ENCODE measurements at places on chromosomes 1 and 21.

- DNase-seq, result no peak
Measured at GRCh38 chr1:20359451-20360330, 69.0 kb downstream of the VWA5B1 start.

DNA sequence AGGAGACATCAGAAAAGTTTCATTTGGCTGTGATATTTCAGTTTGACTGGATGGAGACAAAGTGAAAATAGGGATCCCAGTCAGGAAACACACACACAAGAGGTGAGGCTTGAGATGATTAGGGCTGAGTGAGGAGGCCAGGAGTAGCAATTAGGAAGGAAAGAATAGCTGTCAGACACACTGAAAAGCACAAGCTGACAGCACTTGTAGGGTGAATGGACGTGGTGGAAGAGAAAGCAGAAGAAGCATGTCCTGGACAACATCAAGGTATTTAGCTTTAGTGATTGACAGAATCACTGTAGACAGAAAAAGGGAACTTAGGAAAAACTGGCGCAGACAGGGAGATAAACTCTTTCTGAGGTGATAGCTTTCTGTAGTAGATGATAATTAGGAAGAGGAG lies 347.7 kb downstream of the TGFB2 start:
- no peak for DNase-seq

DNA sequence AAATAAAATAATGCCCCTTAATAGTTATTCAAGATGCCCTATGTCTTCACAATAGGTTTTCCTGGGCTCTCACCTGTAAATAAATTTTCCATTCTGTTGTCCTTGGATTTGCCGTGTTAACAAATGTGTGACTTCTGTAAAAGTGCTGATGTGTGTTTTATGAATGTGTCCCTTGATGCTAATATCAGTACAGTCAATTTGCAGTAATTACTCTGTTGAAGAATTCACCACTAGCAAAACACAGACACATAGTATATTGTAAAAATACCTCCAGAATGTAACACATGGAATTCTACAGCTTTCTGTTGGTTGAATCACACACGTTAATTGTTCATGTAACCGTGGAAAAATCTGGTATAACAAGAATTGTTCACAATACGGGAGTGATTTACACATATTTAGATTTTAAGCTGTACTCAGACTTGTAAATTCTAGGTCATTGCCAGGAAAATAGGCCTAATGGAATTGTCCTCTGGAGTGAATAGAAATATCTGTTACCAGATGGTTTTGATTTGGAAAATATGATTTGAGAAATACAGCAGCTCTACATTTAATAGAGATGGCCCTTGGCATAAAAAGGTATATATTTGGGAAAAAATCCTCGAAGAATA lies 36.7 kb upstream of the KCNK2 start:
- no peak for DNase-seq

DNA sequence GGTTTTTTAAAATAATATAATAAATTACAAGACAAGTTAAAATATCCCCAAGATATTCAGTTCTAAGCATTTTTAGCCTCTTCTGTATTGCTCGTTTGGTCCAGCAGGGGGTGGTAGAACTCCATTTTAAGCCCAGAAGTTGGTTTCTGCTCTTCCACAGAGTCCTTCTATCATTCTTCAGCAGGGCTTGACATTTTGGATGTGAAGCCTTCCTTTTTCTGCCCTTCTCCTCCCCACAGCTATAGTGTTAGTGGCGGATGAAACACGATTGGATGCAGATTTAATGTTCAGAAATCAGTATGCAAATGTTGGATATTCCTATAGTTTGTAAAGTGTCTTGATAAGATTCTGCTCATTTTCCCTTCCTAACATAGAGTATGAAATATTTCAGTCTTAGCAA lies 1.4 kb downstream of the NCAM2 start:
- DNase-seq, result no peak

DNA sequence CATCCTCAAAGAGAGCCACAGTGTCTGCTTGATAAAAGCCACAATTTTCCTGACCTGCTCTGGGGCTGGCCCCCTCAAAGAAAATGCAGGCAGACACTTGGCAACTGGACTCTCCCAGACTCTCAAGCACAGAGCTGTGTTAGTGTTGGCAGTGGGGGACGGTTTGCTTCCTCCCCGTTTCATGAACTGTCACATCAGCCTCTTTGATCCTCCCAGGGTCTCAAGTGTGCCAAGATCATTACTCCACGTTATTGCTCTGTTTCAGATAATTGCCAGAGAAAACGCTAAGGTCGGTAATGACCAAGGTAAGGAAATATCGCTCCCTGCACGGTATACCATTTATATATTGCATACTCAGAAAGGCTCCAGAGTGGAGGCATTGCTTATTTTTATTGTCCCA lies 138.8 kb downstream of the NTMT2 start:
- no peak for DNase-seq

DNA sequence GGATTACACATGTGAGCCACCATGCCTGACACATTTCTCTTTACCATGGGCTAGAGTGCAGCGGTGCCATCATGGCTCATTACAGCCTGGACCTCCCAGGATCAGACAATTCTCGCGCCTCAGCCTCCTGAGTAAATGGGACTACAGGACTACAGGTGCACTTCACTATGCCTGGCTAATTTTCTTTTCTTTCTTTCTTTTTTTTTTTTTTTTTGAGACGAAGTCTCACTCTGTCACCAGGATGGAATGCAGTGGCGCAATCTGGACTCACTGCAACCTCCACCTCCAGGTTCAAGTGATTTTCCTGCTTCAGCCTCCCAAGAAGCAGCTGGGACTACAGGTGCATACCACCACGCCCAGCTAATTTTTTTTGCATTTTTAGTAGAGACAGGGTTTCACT lies 14.8 kb upstream of the KIF1B start:
- DNase-seq, result no peak

DNA sequence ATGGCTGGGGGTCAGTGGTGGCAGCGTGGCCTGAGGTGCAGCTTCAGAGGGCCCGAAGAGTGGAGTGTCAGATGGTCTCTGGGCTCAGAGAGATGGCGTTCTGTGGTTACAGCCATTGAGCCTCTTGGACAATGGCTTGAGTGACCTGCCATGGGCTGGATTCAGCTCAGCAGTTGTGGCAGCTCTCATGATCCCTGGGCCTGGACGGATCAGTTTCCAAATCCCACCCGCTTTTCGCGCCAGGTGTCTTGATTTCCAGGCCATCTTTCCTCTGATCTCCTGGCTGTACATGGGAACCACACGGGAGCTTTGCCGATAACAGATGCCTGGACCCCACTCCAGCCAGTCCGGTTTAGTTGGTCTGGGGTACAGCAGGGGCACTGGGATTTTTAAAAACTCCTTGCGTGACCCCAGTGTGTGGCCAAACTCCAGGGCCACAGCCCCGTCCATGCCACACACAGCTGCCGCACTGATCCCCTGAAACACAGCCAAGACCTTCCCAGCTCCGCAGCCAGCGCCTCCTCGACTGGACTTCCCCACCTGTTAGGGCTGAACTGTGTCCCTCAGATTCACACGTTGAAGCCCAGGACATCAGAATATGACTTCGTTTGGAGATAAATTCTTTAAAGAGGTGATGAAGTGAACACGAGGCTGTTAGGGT lies 67.9 kb downstream of the ATP5PO start:
- no peak for DNase-seq

- DNase-seq, result no peak
Measured at GRCh38 chr1:157985473-157985872, 8.0 kb upstream of the KIRREL1 start.

GRCh38 chr1:54475946-54476516 lies 69.8 kb upstream of the SSBP3 start:
- DNase-seq, result no peak

DNA sequence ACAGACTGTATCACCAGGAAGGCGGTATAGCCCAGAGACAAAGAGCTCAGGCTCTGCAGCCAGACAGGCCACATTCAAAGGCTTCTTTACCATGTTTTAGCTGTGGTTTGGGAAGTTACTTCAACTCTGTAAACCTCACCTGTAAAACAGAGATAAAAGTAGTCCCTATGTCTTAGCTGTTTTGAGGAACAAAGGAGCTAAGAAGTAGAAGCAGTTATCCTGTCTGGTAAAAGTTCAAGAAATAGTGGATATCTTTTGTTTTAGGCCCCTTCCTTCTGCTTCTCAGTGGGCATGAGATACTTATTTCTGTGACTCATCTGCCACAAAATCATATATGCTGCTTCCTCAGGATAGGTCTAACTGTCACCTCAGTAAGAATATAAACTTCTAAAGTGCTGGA lies 6.5 kb downstream of the CD34 start:
- no peak for DNase-seq

DNA sequence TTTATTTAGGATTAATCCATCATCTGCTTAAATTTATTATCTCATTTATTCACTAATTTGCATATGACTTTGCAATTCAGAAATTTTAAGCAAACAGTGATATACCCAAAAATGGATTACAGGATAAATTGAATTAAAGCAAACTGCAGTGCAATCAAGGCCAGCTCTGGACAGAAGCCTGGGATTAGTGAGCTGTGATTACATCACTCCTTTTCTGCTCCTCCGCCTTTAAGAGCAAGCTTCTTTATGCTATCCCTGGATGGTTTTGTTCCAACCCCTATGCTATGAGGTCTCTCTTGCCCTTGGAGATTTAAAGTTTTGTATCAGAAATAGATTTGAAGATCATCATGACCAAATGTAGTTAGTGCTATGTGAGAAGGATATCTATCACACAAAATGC lies 32.6 kb downstream of the GPR52 start:
- no peak for DNase-seq

DNA sequence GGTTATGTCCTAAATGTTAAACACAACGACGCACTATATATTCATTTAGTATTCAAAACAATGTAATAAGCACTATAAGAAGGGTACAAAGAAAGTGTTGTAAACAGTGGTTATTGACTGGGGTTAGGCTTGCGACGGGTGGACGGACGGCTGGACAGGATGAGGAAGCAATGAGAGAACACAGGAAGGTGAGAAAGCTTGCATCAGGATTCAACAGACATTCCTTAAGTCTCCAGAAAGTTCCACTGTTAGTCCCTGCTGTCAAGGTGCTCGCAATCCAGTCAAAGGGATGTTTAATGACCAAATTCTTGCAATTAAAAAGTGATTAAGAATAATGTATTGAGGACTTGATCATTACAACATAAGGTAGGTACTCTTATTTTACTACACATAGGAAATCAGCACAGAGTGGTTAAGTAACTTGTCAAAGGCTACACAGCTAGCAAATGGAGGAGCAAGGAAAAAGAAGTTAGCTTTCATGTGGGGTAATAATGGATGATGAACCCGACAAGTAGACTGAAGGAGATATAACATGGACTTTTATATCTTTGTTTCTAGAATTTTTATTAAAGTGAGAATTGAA lies 994 bp upstream of the ACBD6 start:
- DNase-seq, result no peak

GRCh38 chr1:12580054-12580887 lies 37.7 kb downstream of the DHRS3 start:
- no peak for DNase-seq

- DNase-seq, result peak; percentile 37
Measured at GRCh38 chr1:226643177-226643576, 94.6 kb downstream of the STUM start.

DNA sequence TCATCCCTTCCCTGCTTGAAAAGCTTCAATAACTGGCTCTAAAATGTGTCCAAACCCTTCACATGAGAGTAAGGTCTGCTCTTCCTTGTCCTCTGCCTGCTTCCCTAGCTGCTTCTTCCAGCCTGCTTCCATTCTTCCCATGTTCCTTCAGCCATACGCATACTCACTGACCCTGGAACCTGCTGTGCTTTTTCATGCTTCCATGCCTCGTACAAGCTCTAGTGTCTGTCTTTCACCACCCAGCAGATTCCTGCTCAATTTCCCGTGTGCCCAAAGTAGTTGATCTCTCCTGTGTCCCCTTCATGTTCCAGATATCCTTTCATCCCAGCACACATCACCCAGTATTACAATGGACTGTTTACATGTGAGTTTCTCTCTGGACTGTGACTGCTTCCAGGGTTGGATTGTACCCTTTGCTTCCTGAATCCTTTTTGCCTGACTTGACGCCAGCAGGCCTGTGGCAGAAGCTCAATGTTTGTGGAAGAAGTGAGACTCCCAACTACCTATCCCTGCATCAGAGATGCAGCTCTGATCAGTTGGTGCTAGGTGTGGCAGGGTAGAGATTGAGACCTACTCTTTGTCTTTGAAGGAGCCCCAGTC lies 35.9 kb upstream of the RNF19B start:
- no peak for DNase-seq

- peak; percentile 48 for DNase-seq
Measured at GRCh38 chr1:36156329-36157114, 562 bp downstream of the MAP7D1 start.

- DNase-seq, result no peak
Measured at GRCh38 chr1:44138239-44138638, 3.2 kb downstream of the KLF18 start.

- no peak for DNase-seq
Measured at GRCh38 chr1:174209347-174210187, 50.2 kb downstream of the RABGAP1L start.

DNA sequence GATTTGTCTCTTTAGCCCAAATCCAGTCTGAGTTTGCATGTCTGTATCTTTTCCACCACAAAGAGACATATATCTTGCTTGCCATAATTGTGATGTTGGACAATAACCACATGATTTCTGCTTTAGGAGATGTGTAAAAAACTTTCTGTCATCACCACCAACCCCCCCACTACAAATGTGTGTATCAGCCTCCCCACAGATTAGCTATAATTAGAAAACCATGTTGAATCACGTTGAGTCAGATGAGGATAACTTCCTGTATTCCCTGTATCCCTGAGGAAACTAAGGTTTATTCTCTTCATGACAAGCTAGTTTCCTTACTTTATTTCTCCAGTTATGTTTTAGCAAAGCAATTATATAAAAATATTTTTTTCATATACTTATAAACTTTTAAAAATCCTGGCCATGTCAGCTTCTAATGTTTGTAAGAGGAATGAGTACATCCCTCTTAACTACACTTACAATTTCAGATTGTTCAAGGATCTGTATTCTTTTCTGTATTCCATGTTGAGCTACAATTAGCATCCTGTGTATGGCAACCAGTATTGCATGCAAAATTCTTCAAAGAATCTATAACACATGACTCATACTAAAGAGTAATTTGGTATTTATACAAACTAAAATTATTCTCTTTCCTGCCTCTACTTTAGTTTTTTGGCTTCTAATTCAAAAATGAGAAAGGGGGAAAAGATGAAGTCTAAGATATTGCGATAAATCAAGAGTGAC lies 143.0 kb downstream of the FMN2 start:
- no peak for DNase-seq

- no peak for DNase-seq
Measured at GRCh38 chr1:31198150-31198549, 41.5 kb downstream of the NKAIN1 start.

GRCh38 chr1:175976865-175977642 lies 230.0 kb downstream of the COP1 start:
- no peak for DNase-seq

Data from T follicular helper cell (primary cell).